ENCODE measurements at places on chromosomes 16 and 17.

GRCh38 chr16:3781421-3781820 is 64.1 kb upstream of the TRAP1 start:
- no peak for DNase-seq

DNA sequence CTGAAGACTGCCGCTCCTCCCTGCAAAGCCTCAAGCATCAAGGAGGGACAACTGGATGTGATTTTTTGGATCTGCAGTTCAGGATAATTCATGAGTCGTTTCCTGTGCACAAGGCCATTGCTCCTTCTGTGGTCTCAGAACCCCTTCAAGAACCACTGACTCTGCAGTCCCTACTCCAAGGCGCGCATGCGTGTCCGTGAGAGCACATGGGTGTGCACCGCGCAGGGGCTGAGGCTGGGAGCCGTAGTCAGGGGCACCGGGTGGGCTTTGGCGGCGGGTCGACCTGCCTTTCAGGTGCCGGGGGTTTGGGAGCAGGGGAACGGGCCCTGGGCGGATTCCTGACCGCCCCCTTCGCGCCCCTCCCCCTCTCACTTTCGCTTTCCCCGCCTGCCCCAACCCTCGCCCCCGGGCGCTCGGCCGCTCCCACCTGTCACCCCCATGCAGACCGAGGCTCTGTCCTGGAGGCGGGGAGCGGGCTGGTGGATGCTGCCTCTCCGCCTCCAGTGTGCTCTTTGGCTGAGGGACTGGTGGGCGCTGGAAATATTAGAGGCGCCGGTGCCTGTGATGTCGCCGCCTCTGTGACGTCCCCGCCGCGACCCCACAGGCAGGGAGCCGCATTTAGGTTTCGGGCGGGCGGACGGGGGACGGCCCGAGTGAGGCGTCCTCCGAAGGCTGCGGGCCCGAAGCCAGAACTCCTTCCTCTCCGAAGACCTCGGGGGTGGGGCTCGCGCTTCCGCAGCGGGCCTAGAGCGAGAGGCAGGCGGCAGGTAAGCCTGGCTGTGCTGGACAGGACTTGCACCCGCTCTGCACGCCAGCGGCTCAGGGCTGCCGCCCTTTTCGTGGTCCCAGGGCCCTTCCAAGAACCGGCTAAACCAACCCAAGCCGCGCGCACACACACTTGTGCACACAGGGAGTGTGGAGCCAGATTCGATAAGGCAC is at the start of gene SPATA32:
Gene SPATA32, minus strand, starts transcription at position 518 of the 939 bp plus-strand sequence. Its CDS starts 78 bp downstream, at position 440.
- peak; percentile 89 for DNase-seq

DNA sequence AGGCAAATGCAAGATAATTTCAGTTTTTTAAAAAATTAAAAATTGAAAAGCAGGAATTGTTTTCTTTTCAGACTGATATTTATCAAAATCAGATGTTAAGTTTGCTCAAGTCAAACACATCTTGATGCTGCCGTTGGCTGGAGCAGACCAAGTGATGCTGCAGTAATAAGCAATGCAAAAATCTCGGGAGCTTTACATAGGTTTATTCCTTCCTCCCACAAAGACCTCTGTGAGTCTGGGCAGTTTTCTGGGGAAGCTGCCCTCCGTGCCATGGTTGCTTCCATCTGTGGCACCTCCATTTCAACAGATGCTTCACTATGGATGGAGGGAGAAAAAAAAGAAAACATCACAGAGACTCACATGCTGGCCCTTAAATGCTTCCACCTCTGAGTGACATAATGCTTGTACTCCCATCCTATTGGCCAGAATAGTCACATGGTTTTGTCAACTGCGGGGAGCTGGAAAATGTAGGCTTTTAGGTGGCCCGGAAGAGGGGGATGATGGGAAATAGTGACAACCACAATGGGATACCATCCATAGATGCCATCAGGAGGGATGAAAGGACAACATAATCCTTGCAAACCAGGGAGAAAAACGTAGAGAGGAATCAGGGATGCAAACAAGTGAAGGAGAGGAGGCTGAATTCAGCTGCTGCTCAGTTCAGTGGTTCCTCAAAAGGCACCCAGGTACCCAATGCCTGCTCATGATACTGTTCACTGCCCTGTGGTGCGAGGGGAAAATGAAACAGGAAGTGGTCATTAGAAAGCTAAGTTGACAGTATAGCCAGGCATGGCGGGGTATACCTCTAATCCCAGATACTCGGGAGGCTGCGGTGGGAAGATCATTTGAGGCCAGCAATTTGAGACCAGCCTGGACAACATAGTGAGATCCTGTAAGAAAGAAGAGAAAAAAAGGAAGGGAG is 13.5 kb upstream of the ERCC4 start:
- DNase-seq, result no peak

DNA sequence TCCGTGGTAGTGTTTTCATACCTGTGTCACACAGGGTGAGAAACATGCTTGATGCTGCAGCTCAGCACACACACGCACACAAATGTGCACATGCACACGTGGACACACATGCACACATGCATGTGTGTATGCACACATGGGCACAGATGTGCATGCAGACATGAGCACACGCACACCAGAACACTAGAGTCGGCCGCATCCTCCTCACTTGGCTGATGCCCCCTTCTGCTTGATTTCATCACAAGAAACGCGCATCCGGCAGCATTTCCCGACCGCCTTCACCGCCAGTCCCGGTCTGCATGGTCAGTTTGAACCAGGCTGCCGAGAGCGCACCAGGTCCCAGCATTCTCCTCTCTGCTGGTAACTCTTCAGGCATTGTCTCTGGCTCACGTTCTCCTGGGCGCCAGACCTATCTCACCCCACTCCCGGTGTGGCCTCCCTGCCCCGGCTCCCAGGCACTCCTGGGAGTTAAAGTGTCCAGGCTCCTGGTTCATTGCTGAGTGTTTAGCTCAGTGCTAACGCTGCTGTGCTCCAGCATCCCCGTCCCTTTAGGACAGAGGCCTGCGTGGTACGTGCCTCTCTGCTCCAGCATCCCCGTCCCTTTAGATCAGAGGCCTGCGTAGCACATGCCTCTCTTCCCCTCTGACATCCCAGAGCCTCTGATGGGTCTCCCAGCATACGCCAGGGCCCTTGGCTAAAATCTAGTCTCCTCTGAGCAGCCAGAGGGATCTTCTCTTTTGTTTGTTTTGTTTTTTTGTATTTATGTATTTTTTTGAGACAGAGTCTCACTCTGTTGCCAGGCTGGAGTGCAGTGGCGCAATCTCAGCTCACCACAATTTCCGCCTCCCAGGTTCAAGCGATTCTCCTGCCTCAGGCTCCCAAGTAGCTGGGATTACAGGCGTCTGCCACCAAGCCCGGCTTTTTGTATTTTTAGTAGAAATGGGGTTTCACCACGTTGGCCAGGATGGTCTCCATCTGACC is 16.0 kb downstream of the BAIAP2 start:
- no peak for DNase-seq

DNA sequence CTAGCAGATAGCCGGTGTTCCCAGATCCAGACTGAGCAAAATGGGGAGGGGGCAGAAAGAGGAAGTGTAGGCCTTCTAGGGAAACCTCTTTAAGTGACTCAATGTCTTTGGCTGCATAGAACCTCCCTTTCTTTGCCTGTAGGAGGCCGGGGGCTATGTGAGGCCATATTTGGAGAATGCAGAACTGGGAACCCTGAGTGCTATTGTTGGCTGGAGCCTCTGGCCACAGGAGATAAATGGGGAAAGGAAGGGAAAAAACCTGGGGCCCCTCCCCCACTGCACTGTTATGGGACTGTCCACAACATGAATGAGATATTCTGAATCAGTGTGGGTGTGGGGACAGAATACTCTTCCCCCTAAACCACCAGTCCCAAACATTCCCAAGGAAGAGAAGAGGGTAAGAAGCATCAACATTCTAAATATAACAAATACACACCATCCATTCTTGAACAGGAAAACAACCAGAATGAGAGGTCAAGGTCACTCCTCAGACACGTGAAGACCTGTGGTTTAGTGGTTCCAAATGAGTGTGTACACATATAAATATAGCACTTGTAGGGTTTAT is 2.4 kb downstream of the VPS25 start:
- DNase-seq, result no peak

DNA sequence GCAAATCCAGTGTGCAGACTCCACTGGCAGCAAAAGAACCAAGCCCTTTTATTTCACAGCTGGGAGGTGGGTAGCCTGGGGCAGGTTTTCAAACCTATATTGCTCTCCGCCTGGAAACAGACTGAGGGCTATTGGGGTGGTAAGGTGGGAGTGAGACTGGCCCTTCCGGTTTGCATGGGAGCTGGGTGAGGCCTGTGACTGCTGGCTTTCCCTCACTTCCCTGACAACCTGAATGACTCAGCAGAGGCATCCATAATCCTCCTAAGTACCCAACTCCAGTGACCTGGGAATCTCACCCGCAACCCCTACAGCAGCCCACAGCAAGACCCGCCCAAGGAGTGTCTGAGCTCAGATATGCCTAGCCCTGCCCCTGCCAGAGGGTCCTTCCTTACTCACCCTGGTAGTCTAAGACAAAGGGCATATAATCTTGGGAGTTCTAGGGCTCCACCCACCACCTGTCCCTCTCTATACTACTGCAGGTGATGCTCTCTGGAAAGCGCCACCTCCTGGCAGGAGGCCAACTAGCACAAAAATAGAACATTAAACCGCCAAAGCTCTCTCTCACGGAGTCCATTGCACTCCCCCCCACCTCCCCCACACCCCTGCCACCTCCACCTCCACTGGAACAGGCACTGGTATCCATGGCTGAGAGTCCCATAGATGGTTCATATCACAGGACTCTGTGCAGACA is 602.0 kb upstream of the C16orf82 start:
- peak; percentile 65 for DNase-seq

GRCh38 chr17:82088838-82089722 is 9.0 kb downstream of the FASN start:
- no peak for DNase-seq

DNA sequence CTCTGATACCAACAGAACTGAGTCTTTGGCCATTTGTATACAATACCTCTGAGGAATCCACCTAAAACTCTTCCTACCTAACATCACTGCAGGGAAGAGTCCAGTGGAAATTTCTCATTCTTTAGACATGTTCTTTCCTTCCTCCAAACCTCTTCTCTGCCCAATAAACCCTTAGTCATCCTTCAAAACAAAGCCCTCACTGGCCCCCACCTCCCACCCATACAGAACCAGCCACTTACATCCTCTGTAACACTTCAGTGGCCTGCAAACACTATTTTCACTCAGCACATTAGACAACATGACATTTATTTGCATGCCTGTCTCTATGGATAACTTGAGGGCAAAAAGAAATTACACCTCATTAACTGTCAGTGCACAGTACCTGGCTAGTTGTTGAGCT is 200.3 kb upstream of the NOG start:
- no peak for DNase-seq
